GF-D8 (cell line): ENCODE measurements at places on chromosomes 13 and 19.

GRCh38 chr19:14102756-14103155, 12.2 kb upstream of the SAMD1 start:
- no peak for DNase-seq

GRCh38 chr19:18349524-18350128, 9.2 kb downstream of the PGPEP1 start:
- DNase-seq, result no peak

DNA sequence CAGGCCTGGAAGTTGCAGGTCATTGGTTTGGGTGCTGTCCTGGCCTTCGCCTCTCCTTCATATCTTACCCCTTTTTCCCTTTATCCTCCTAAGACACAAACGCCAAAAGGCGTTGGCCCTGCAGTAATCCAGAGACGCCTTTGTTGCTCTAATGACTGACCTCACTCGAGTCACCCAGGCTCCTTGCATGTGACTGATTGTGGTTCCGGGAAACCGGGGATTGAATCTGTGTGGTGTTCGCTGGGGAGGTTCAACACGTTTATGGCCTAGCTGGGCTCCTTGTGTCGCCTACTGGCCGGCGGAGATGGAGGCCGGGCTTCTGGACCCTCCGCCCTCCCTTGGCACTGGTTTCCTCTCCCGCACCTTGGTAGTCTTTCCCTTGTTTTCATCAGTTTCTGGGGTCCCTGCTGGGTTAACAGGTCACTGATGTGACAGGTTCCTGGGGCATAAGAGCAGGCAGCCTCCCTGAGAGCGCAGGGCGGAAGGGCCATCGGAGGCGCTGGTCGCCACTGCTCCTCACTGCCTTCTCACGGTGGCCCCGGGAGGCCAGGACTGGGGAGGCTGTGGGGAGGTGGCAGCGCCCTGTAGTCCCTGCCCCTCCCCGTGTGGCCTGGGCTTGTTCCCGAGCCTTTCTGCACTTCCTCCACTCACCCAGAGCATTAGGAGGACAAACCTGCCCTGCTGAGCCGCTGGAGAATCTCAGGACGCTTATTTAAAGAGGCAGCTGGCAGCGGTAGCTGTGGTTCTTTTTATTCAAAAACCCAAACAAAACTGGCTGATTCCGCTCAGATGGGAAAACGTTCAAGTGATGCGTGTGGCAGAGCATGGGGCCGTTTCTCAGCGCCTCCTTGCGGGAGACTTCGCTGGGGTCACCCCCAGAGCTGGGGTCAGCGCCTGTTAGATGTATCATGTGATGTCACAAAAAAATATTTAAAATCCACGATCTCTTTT, 18.1 kb upstream of the NDUFS7 start:
- DNase-seq, result no peak

DNA sequence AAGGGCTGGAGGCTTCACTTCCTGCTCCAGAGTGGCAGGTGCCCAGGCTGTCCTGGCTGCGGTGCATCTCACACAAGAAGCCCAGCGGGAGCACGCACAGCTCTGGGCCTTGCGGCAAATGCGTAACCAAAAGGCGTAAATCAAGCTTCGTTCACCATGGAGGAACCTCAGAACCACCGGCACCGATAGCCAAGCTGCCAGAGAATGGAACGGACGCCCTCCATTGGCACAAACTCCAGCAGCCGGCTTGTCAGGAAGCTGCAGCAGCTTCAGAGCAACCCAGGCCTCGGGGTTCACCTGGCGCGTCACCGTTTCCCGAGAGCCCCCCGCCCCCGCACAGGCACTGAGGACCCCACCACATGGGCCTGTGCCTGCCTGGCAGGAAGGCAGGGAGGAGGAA, 76.7 kb downstream of the RASA3 start:
- no peak for DNase-seq

GRCh38 chr13:30676672-30677071, 58.7 kb upstream of the ALOX5AP start:
- DNase-seq, result no peak
